ENCODE measurements at places on chromosomes 5 and 9.

GRCh38 chr5:135890867-135891266 lies 4.8 kb downstream of the IL9 start:
- H3K36me3 ChIP-seq = no peaks in the 10 kb centered on the region
- no peak overlapping the region for H3K4me3 ChIP-seq
- no peak for DNase-seq
- no peaks in the 10 kb centered on the region for H3K4me1 ChIP-seq
- no peak overlapping the region for H3K27ac ChIP-seq
- H3K27me3 ChIP-seq = no peaks in the 10 kb centered on the region

DNA sequence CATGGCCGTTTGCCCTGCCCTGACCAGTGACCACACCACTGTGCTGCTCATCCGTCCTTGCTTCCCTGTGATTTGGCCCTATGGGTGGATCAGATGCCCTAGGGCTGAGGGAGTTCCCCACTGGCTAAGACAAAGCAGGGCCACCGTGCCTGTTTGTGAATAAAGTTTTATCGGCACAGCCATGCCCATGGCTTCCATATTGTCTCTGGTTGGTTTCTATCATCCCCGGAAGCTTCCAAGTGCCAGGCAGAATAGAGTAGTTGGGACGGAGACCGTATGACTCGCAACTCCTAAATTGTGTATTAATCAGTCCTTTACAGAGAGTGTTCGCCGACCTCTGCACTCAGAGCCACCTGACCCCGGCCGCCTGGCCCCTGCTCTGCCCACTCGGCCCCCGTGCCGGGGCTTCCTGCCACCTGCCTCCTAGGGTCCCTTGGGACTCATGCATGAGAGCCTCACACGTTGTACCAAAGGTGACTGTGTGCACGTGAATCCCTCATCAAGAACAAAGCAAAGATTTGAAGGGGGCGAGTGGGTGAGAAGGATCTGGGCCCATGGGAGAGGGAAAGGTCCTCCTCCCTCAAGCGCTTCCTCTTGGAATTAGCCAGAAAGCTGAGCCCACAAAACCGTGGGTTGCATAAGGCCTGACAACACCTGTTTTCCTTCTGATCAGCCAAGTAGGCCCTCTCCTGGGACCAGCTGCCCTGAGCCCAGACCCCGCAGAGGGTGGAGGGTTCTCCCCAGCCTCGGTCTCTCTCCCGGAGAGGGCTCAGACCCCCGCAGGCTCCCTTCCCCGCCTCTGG lies 11.7 kb upstream of the FCN2 start:
- H3K27me3 ChIP-seq = no peaks in the 10 kb centered on the region
- H3K36me3 ChIP-seq = no peaks in the 10 kb centered on the region
- no peaks in the 10 kb centered on the region for H3K4me1 ChIP-seq

GRCh38 chr5:133205649-133206048 lies 153.8 kb downstream of the HSPA4 start:
- no peaks in the 10 kb centered on the region for H3K4me1 ChIP-seq
- H3K27ac ChIP-seq = no peak overlapping the region
- H3K4me3 ChIP-seq = no peak overlapping the region
- peaks cover 4% of the 10 kb centered on the region for H3K27me3 ChIP-seq
- H3K36me3 ChIP-seq = no peaks in the 10 kb centered on the region

DNA sequence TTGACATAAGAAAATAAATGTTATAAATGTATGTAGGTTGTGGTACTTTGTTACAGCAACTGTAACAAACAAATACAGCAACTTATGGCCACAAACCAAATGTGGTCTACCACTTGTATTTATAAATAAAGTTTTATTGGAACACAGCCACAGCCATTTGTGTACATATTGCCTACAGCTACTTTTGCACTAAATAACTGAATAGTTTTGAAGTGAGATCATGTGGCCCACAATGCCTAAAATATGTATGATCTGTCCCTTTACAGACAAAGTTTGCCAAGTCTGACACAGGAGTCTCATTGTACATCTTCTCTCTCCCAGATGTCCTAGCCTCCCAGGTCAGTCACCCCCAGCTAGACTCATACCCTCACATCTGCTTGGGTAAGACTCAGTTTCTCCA lies 283.6 kb upstream of the PRDM9 start:
- H3K36me3 ChIP-seq = no peaks in the 10 kb centered on the region
- DNase-seq = no peak
- no peaks in the 10 kb centered on the region for H3K4me1 ChIP-seq
- no peak overlapping the region for H3K4me3 ChIP-seq
- no peaks in the 10 kb centered on the region for H3K27me3 ChIP-seq
- no peak overlapping the region for H3K27ac ChIP-seq

- no peaks in the 10 kb centered on the region for H3K36me3 ChIP-seq
- no peaks in the 10 kb centered on the region for H3K4me1 ChIP-seq
- no peak for DNase-seq
- H3K4me3 ChIP-seq = no peak overlapping the region
- H3K27ac ChIP-seq = no peak overlapping the region
- no peaks in the 10 kb centered on the region for H3K27me3 ChIP-seq
These were observed 268.5 kb downstream of the ENC1 start for GRCh38 chr5:74372051-74372450.

DNA sequence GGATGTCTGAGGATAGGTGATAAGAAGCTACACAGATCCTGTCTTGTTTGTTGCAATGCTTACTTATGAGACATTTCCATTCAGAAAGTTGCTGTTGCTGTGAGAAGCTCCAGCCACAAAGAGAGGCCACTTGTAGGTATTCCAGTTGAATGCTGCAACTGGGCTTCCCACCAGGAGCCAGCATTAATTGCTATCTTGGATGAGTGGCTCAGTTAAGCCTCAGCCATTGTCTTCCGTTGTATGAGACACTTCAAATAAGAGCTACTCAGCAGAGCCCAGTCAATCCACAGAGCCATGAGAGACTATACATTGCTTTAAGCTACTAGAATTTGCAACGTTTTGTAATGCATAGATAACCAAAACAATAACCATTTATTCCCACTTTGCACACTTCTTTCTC lies 104.3 kb upstream of the ARRDC3 start:
- H3K27me3 ChIP-seq = no peaks in the 10 kb centered on the region
- no peaks in the 10 kb centered on the region for H3K4me1 ChIP-seq
- H3K4me3 ChIP-seq = no peak overlapping the region

DNA sequence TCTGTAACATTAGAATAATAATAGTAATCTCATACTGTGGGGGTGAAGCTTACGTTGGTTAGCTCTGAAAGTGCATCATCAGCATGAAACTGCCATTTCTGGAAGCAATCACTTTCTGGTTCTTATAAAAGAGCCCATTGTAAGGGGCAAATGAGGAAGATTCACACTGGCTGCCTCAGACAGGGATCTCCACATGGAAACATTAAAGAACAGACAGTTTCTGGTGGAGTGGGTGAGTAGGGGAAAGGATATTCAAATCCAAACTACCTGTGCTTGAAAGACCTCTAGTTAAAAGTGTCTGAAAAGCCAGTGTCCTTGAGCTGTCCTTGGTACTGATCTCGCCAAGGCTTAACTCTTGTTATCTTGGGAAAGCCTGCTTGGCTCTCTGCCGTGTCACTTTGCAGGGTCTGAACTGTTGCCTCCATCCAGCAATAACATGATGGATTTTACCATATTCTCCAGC lies 19.1 kb upstream of the SLC31A2 start:
- no peaks in the 10 kb centered on the region for H3K4me1 ChIP-seq
- H3K4me3 ChIP-seq = no peak overlapping the region
- H3K36me3 ChIP-seq = no peaks in the 10 kb centered on the region
- no peaks in the 10 kb centered on the region for H3K27me3 ChIP-seq
- no peak overlapping the region for H3K27ac ChIP-seq
- no peak for DNase-seq

- H3K27me3 ChIP-seq = no peaks in the 10 kb centered on the region
- no peaks in the 10 kb centered on the region for H3K4me1 ChIP-seq
- H3K36me3 ChIP-seq = no peaks in the 10 kb centered on the region
- H3K27ac ChIP-seq = no peak overlapping the region
- H3K4me3 ChIP-seq = no peak overlapping the region
- no peak for DNase-seq
These were observed 986.5 kb upstream of the WWC1 start for GRCh38 chr5:167304834-167305469.

GRCh38 chr5:57692582-57693487 lies 210.2 kb upstream of the ACTBL2 start:
- peaks cover 7% of the 10 kb centered on the region for H3K4me1 ChIP-seq
- H3K27me3 ChIP-seq = no peaks in the 10 kb centered on the region
- peak overlapping the region; percentile 71 for H3K27ac ChIP-seq
- H3K4me3 ChIP-seq = no peak overlapping the region
- peak; percentile 72 for DNase-seq

- no peak for DNase-seq
- H3K4me3 ChIP-seq = peak overlapping the region; percentile 85
- peak overlapping the region; percentile 82 for H3K27ac ChIP-seq
- H3K36me3 ChIP-seq = no peaks in the 10 kb centered on the region
- peaks cover 4% of the 10 kb centered on the region for H3K4me1 ChIP-seq
- peaks cover 2% of the 10 kb centered on the region for H3K27me3 ChIP-seq
These were observed 836 bp downstream of the PCSK5 start for GRCh38 chr9:75891277-75891741.

DNA sequence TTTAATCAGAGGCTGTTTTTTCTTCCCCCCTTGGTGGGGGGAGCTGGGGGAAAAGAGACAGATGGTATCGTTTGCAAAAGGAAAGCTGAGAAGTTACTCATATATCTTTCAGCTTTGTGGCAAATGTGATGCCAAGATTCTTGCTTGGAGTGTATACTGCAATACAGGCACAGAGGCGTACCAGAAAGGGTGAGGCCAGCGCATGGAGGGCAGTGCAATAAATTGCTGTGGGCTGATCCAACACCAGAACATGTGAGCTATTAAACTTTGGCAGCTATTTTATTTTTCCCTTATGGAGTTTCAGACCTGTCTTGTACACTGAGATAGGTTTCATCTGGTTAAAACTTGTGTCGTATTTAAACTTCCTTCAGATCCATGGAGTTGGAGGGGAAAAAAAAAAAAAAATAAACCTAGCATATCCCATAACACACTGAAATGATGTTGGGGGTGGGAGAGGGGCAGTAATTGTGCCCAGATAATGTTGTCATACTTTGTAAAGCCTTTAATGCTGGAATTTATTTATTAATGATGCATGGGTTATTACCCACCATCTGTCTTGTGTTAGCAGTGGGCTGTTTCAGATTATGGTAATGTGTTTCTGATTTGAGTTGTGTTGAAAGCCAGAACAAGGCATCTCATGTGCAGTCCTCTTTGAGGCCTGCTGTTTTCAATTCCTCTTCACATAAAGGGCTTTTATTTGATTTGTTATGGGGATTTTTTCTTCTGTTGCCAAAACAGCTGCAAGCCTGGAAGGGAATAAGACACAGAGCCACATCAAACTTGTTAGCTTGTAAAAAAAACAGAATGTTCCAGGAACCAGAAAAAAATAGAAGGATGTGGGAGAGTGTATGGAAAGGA lies 891.3 kb downstream of the TLE1 start:
- no peak for DNase-seq
- H3K27ac ChIP-seq = peak overlapping the region; percentile 63
- peaks cover 3% of the 10 kb centered on the region for H3K4me1 ChIP-seq
- H3K36me3 ChIP-seq = no peaks in the 10 kb centered on the region
- no peak overlapping the region for H3K4me3 ChIP-seq

DNA sequence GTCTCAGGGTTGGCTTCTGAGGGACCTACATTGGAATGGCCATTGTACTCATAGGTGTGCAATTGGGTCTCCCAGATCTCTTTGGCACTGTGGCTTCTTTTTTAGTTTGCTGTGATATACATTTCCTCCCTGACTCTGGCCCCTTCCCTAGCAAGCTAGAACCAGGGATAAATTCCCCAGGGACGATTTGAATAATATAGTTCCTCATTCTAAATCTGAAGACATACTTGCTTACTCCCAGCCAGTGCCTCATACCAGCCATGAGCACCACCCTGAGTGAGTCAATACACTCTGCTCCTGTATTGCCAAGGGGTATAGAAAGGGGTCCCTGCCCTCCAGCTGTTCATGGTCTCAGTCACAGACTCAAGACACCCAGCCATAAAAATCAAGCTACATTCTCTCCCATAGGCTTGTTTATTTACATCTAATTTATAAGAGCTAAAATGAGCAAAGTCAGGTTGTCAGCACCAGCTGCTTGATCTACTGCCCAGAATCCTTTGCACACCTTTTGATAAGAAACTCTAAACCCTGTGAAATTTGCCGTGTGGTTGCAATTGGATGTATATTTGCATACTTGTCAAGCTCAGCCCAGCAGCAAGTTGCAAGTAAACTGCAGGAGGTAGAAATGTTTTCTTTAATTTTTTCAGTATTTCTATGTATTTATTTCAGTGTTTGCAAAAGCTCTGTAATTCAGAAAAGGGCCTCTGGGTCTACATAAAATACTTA lies 219.9 kb upstream of the IRX1 start:
- H3K4me3 ChIP-seq = no peak overlapping the region
- no peaks in the 10 kb centered on the region for H3K36me3 ChIP-seq
- no peaks in the 10 kb centered on the region for H3K4me1 ChIP-seq
- H3K27ac ChIP-seq = no peak overlapping the region

Measured in breast epithelium (tissue), 4 donors.